ENCODE measurements at places on chromosomes 7 and 10.

GRCh38 chr10:93570383-93570782 lies 3.9 kb downstream of the FFAR4 start:
- no peak for DNase-seq

DNA sequence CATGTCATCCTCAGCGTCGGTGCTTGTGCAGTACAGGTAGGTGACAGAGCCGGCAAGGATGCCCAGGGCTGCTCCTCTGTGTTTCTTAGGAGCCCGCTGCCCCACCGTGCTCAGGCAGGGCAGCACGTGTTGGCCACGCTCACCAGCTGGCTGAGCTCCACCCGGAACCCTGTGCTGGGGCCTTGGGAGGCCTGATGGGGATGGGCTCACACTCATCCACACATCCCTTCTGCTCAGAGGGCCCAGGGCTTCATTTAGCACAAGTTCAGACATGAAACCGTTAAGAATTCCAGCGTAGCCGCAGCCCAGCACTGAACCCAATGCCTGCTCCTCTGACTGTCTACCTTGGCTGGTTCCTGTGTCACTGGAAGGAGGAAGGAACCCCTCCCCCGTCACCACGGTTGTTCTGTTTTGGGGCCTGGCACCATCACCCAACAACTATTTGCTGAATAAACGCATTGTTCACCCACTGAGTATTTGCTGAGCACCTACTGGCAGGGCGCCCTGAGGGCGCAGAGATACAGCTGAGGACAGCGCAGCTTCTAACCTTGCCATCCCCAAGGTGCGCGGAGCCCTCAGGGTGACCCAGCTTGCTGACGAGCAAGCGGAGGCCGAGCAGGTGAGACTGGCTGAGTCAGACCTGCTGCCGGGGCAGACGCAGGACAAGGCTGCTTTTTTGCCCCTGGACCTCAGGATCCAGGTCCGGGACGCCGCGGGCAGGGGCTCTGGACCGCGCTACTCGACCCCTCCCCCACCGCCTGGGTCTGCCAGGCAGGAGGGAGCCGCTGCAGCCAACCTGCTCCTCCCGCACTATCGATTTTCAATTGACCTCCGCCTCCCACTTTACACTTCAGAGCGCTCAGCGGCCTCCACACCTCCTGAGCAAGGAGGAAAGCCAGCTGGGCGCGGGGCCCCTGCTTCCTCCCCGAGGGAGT lies 50.6 kb upstream of the RET start:
- DNase-seq: peak; percentile 91

GRCh38 chr10:133285217-133285616 lies 8.5 kb upstream of the ADAM8 start:
- DNase-seq: no peak

DNA sequence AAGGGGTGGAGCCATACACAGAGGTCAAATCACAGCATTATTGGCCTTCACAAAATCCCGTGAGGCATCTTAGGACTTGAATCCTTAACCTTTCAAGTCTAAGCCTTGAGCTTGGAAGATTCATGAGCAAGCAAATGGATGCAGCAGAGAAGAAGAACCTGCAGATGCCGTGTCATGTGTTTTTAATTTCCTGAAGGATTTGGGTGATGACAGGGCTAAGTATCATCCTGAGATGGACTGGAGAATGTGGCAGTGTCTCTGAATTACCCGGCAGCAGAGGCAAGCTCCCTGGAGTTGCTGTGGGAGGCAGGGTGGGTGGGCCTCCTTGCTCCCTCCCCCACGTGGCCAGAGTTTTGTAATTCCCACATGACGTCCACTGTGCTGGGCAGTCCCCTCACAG lies 50.8 kb downstream of the GCC1 start:
- no peak for DNase-seq

DNA sequence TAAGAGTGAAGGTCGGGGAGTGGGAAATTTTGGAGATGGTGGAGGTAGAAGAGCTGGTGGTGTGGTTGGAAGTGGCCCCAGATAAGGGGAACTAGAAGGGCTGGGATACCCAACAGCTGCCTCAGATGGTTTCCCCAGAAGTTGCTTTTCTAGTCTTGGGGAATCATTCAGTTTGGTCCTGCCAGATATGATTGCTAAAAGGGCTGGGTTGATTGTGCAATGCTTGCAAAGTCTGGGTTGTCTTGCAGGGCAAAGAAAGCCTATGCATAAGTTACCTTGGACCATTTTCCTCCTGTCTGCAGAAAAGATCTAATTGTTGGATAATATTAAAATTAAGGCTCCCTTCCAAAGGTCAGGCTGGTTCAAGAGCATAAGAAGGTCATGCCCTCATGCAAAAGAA lies 213.8 kb upstream of the ZNF804B start:
- no peak for DNase-seq

- peak; percentile 64 for DNase-seq
Measured at GRCh38 chr7:134083766-134084487, 43.2 kb upstream of the LRGUK start.

GRCh38 chr7:12674861-12675260 lies 12.6 kb upstream of the ARL4A start:
- DNase-seq: no peak

DNA sequence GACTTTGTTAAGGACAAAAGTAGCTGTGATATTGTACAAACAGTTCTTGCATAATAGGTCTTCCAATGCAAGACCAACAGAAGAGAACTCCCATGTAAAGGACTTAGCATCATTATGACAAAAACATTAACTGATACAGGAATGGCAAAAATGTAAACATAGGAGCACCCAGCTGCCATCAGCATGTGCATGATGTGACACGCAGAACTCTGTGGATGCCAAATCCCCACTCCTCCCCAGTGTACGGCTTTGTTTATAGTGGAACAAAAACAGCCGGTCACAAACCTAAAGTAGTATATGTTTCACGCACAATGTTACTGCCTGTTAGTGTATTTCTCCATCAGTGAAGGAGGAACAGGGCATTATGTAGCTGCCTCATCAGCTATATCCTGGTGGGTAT lies 316.0 kb upstream of the AOAH start:
- DNase-seq: no peak

DNA sequence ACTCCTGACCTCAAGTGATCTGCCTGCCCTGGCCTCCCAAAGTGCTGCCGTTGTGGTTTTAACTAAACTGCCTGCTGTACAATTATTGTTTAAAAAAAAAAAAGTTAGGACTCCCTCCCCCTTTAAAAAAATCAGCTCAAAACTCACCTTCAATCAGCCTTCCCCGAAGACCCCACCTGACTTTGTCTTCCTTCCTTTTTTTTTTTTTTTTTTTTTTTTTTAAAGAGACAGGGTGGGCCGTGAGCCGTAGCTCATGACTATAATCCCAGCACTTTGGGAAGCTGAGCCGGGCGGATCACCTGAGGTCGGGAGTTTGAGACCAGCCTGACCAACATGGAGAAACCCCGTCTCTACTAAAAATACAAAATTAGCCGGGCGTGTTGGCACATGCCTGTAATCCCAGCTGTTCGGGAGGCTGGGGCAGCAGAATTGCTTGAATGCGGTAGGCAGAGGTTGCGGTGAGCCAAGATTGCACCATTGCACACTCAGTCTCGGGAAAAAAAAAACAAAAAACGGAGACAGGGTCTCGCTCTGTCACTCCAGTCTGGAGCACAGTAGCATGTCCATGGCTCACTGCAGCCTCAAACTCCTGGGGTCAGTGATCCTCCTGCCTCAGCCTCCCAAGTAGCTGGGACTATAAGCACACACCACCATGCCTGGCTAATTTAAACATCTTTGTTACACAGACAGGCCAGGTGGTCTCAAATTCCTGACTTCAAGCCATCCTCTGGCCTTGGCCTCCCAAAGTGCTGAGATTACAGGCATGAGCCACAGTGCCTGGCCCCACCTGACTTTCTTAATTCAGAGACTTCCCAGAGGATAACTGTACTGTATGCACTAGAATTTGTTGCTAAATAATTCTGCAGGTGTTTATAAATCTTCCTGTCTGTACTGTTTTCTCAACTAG lies 3.2 kb downstream of the FIS1 start:
- DNase-seq: no peak

DNA sequence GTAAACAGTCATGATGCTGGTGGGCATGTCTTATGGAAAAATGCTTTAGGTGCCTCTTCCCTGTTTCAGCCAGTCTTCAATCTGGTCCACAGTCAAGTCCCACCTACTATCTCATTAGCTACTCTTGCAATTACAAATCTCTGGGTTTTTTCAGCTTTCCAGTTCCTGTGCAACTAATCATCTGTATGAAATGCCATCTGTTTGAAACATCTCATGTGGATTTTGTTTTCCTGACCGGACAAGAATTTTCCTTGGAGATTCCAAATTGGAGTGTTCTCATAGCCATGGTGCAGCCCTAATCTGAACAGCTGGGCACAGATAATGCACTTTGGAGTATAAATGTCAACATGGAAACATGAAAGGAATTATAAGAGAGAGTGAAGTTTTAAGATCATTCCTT lies 41.3 kb upstream of the CALN1 start:
- DNase-seq: no peak
